Stimulated activated CD8-positive, alpha-beta memory T cell treated with anti-CD3 and anti-CD28 coated beads, Interleukin-12 subunit alpha, Interleukin-12 subunit beta, amount 100 ng/mL, for 4 hours (primary cell): ENCODE measurements at places on chromosomes 3 and 15.

- no peak for DNase-seq
Measured at GRCh38 chr3:182501856-182502255, 291.4 kb upstream of the ATP11B start.

GRCh38 chr3:121870717-121871116 lies 23.5 kb upstream of the SLC15A2 start:
- DNase-seq = no peak

DNA sequence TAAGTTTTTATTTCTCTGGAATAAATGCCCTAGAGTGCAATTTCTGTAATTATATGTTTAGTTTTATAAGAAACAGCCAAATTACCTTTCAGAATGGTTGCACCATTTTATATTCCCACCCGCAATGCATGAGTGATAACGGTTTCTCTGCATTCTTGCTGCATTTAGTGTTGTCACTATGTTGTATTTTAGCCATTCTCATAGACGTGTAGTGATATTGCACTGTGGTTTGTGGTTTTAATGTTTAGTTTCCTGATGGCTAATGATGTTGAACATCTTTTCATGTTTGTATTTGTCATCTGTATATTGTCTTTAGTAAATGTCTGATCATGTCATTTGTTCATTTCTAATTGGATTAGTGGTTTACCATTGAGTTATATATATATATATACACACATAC lies 73.0 kb upstream of the GOLIM4 start:
- DNase-seq = no peak

- no peak for DNase-seq
Measured at GRCh38 chr3:54342676-54343075, 220.3 kb downstream of the CACNA2D3 start.

DNA sequence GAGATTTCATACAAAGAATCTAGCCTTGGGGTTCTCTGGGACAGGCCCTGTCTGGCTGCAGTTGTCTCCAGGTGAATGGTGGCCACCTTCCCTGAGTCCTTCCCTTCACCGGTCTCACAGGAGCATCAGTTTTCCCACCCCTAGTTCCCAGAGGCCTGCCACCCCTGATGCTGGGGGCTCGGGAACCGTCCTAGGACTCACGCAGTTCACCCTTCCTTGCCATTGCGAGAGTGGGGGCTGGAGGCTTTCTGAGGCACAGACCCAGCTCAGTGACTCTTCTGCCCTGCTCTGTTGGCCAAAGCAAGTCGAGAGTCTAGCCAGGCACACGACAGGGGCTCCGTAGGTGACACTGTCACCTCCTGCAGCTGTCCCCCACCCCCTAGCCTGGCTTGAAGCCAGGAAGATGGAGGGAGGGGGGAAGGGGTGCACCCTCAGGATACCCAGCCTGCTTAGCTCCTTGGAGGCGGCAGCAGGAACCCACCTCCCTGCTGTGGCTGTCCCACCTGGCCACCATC lies 130.3 kb downstream of the NUP210 start:
- DNase-seq = no peak

DNA sequence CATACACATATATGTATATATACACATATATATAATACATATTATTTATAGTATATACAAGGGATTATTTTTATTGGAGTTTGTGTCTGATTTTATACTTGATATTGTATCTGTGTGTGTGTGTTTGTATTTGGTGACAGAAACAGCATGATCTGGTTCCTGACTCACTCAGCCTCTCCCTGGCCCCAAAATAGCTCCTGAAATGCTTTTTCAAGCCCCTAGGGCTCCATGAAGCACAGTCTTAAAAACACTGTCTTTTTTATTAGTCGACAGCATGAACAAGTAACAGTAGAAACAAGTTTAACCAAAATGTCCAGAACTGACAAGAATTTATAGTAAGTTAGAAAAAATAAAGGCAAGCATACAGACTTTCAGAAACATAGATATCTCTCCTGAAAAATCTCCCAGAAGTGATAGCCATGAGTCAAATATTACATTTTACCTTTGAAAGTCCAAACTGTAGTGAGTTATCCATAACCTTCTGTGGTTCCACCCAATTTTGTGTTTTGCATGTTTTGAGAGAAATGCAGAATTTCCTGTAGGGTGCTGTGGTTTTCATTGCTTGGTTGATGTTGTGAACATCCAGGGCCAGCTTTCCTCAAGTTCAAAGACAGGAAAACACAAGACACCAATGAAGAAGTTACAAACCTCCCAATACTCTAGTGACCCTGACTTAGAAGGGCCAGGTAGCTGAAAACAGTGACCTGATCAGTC lies 98.5 kb upstream of the CCDC80 start:
- DNase-seq = no peak

DNA sequence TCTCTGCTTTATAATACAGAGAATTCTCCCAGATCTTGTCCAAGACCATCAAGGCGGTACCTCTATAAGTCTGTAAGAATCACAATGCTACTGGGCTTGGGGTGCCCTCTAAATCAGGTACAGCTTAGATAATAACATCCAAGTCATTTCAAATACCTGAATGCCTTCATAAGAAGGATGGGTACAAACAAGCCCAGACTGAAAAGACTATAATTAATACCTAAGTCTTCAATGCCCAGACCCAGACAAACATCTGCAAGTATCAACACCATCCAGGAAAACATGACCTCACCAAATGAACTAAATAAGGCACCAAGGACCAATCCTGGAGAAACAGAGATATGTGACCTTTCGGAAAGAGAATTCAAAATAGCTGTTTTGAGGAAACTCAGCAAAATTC lies 65.9 kb downstream of the ZMAT3 start:
- DNase-seq = no peak

DNA sequence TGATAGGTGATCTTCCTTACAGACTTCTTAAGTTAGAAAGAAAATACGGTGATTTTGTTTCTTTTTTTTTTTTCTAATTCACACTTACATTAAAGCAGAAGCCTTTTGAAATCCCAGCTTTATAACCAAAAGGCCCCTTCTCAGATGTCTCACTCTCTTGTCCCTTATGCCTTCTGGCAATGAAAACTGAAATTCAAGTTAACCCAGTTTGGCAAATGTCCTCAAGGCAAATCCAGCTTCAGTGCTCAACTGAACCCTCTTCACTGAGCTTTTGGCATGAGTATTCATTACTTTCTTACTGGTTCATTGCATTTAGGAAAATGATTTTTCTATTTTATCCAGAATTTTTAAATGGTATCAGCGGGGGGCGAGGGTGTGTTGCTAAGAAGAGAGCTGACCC lies 17.0 kb downstream of the PLCH1 start:
- DNase-seq = no peak

GRCh38 chr3:176795891-176796290 lies 401.4 kb downstream of the TBL1XR1 start:
- no peak for DNase-seq

DNA sequence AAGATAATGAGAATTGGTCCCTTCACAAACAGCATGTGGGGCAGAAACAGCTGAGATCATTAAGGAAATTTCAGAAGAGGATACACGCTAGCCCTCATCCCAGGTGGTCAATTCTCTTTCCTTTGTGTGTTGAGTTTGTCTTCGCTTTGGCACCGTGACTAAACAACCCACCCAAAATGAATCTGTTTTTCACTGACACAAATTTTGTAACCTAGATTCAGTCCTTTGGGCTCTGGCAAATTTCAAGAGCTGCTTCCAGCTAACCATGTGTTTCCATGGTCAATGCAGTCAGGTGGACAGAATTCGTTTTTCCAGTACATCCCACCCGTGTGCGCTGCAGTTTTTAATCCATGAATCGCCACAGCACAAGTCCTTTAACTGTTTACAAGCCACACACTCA lies 435.4 kb downstream of the WDR72 start:
- no peak for DNase-seq

GRCh38 chr3:81581966-81582599 lies 179.4 kb downstream of the GBE1 start:
- no peak for DNase-seq
